Choroid plexus epithelial cell (primary cell): ENCODE measurements at places on chromosomes 5 and 9.
A peak's percentile ranks its signal among the peaks of the same experiment; 100 is the strongest.

DNA sequence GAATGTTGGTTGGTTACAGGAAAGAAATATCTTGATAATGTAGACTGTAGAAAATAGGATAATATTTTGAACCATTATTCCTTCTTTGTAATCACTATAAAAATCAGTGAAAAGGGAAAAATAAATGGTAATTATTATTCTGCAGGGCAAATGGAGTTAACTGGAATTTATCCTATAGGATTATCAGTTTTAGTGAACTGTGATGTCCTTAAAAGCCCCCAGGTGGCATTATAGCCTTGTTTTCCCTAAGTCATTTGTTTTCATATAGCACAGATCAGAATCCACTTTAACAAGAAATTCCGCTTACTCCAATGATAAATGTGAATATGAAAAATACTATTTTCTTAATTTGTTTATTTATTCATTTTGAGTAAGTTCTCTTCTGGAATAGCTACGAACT, 26.2 kb upstream of the WDR41 start:
- DNase-seq, result peak; percentile 30

DNA sequence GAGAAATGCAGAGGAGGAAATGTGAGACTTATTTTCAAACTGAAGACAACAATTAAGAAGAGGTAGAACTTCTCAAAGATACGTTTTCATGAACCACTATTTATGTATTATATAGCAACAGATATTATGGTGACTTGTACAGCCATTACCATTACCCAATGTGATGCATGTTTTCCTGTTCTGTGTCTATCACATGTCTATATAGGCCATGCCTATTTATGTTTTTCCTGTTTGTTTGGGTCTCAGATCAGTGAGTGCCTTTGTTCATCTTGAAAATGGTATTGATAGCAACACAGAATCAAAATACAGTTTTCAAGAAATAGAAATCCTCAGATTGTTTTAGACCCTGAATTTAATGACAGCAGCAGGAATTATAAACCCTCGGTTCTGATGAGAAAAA, 44.0 kb downstream of the DAPK1 start:
- DNase-seq, result no peak

DNA sequence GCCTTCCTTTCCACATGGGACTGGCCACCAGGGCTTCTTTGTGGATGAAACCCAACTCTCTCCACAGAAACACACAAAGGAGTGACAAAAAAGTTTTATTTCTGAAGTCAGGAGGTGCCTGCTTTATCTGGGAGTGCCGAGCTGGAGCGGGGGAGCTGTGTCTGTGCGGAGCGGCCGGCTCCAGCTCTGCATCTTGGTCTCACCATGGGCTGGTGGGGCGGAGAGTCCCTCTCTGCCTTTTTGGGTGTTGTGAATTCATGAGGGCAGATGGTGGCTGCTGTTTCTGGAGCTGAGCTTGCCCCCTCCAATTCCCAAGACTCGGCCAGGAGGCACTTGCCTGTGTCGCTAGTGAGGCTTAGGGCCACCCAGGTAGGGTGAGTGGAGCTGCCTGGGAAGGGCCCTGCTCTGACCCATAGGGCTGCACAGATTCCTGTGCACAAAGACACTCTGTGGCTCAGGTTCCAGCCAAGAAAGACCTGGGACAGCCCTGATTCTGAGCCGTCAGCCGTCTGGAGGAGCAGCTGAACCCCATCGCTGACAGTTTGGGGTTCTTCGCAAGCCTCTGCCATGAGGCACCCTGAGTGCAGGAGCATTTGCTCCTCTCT, 1.4 kb downstream of the DBH start:
- no peak for DNase-seq

- no peak for DNase-seq
Observed at GRCh38 chr9:2199999-2200796, 185.1 kb downstream of the SMARCA2 start.

DNA sequence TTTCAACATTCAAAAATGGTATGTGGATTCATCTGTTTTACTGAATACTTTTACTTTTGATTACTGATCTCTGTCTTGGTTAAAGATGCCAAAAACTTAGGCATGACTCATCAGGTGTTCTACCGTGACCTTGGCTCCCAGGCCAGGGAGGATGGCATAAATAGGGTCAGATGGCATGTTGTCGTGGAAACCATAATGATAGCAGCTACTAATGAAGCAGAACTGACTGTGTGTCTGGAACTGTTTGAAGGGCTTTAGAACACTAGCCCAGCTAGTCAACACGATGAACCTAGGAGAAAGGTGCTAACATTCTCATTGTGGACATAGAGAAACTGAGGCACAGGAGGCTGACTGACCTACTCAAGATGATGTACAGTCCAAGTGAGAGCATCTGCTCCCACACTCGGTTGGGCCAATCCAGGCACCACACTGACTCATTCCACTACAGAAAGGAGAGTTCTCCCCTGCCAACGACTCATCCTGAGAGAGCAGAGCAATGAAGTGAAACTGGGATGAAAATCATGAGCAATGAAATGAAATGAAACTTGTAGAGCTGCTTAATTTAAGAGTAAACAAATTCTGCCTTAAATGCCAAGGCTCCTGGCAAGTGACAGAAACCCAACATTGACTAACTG, 116.0 kb downstream of the TENT4A start:
- DNase-seq, result no peak

- DNase-seq, result no peak
Observed at GRCh38 chr5:67827541-67827940, 388.0 kb upstream of the PIK3R1 start.

- DNase-seq, result peak; percentile 53
Observed at GRCh38 chr5:92505925-92506324, 1075.1 kb downstream of the NR2F1-AS1 start.
